Activated CD4-positive, alpha-beta T cell treated with anti-CD3 and anti-CD28 coated beads, Interleukin-2, amount 10 ng/mL, durations not matched to agents 24 days and 14 days (primary cell): ENCODE measurements at places on chromosomes 13 and 19. TPM values are rescaled to one million over a fixed set of nuclear protein-coding genes. Genes with fewer than 3 reads are reported as not detected.
A peak's percentile ranks its signal among the peaks of the same experiment; 100 is the strongest.

Gene SLC17A7
- total RNA-seq = 0.12 and 0.54 TPM in 2 replicates

DNA sequence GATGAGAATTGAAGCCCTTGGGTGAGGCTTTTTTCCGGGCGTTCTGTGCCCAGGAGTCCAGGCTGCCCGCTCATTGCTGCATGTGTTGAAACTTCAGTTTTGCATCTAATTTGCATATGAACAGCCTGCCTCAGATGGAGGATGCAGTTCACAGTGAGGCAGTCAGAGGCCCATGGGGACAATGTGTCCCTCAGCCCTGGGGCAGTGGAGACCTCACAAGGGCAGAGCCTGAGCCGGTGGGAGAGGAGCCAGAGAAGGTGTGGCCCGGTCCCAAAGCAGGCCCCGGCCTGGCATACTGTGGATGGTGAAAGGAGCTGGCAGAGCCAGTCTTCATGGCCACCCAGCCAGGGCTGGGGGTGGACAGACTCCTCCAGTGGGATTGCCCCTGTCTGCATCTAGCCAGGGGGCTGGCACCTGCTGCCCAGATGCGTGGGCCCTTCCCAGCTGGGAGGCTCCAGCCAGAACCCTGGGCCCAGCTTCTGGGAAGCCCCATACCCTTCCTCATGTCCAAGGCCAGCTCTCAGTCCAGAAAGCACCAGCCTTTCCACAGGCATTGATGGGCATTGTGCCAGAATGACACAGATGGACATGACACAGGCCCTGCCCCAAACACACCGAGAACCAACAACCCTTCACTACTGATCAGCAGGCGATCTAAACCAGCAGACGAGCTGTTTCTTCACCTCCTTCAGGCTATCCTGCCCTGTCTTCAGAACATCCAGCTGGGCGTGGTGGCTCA lies 32.9 kb upstream of the KCTD15 start:
- no peak for DNase-seq

DNA sequence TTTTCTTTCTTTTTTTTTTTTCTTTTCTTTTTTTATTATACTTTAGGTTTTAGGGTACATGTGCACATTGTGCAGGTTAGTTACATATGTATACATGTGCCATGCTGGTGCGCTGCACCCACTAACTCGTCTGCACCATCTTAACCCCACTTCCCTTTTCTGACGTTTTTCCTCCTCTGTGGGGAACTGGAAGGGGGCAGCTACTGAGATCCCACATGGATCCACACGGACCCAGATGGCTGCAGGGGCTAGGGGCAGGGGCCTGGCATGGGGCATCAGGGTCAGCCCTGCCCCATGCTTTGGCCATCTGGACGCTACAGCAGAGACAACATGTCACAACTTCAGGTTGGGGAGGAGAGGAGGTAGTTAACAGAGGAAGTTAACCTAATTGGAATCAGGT lies 54.3 kb downstream of the RUBCNL start:
- DNase-seq = no peak

DNA sequence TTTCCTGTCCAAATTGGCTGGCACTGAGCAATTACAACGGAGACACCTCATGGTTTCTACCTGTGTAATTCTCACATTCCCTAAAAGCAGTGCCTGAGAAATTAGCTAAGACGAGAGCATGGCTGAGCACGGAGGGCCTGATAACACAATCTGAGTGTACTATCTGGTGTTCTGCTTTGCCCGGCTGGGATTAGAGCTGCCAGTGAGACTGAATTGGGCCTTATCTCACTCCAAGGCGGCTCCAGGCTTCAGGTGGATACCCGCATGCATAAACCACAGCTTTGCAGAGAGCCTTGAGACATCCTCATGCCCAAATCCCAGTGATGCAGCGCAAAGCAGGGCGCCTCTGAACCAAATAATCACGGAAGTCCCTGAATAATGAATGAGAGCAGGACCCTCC lies 172.3 kb downstream of the OXGR1 start:
- no peak for DNase-seq

DNA sequence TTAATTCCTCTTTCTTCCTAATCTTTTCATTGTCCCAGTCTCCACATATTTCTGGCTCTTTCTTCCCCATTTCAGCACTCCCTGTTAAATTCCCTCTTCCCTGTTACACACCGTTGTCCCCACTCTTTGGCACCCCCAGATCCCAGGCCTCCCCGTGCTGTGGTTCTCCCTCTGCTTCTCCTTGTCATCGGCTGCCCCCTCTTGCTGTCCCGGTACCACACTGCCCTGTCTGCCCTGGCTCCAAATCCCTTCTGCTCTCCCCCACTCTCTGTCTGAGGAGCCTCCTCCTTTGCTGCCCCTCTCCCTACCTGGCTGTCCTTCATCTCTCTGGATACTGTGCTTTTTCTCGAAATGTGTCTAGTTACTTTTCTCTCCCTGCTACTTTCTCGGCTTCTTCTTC lies 983 bp downstream of the ZNF415 start:
- no peak for DNase-seq

GRCh38 chr19:13985771-13986347 lies 20.3 kb downstream of the RFX1 start:
- DNase-seq = no peak

- no peak for DNase-seq
Measured at GRCh38 chr19:11047866-11048265, 41.4 kb upstream of the LDLR start.

Gene NCAN
- total RNA-seq = 0.02 TPM in 1 of 2 replicates, not detected in the other

GRCh38 chr13:111508902-111509509 lies 188.6 kb downstream of the TEX29 start:
- no peak for DNase-seq

Gene ZNF221
- total RNA-seq = 0.58 and 0.64 TPM in 2 replicates

GRCh38 chr13:79522583-79522982 lies 41.6 kb downstream of the NDFIP2 start:
- DNase-seq = peak; percentile 87

GRCh38 chr13:20370815-20371421 lies 138.8 kb upstream of the GJB6 start:
- no peak for DNase-seq

DNA sequence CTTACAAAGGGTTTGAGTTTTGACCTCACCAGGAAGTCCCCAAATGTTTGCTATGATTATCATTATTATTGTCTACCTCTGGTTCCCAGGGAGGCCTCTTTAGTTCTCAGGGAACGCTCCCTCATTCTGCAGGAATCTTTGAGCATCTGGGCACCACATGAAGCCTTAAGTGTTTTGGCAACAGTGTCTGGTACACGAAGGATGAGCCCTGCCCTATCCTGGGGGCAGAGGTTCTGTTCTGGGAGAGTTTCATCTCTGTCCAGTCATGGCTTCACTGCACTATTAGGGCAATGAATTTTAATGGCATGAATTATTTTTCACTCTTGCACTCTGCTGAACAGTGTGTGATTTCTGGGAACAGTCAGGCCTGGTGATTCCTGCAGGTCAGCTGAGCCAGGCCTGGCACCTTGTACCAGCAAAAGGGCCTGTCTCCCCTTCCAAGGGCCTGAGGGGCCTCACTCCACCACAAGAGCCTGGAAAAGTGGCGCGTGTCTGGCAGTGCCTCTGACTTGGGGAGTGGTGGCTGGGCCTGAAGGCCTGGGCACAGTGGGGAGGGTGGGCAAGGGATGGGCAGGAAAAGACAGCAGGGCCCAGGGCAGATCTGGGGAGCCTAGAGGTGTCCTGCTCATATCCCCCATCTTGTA lies 4.6 kb downstream of the FAM187B start:
- no peak for DNase-seq

DNA sequence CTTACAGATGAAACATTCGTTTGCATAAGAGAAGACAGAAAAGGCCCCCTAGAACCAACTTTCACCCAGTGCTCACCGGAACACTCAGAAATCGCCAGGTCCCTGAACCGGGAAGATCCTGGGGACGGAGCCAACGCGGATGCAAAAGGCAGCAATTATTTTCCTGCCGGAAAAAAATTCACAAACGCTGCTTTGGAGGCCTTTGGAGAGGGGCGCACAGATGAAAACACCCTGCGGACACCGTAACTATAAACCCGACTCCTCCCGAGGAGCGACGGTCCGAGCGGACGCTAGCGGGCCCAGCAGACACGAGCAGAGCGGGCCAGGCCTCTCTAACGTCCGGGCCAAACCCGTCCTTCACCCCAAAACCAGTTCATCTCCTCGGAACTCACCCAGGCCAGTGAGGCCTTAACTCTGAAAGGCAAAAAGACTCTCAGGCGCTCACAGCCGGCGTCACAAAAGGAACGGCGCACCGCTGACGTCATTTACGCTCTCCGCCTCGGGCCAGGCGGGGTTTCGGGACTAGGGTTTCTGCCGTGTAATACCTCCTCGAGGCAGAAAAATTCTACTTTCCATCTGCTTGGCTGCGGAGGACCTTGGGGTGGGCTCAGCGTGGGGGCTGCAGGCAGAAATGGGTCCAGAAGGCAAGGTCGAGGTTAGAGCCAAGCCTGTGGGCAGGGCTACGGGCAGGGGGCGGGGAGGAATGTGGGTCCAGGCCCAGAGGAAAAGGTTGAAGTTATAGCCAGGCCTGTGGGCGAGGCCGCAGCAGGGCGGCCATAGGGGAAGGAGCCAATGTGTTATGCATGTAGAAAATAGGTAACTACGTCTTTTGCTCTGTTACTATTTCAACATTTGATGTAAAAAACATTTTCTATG lies at the start of gene ZNF426:
Gene ZNF426, minus strand, starts transcription at position 463 of the 876 bp plus-strand sequence. CDS start 2,413 bp downstream, outside the sequence.
- DNase-seq = peak; percentile 95

Gene MEIS3
- total RNA-seq = not detected in 2 replicates

Gene ZNF420
- 9.8 and 11.9 TPM in 2 replicates for total RNA-seq

DNA sequence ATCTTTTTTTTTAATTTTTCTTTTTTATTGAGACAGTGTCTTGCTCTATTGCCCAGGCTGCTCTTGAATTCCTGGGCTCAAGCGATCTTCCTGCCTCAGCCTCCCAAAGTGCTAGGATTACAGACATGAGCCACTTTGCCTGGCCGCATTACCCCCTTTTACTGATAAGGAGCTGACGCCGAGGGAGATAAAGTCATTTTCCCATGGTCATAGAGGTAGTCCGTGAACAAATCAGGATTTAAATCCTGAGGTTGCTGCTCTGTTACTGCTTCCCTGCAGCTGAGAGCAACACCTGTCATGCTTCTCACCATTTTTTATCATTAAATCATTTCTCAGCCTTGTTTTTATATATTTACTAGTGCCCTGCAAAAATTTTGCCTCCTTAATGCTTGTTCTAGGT lies 7.4 kb downstream of the CYSLTR2 start:
- DNase-seq = peak; percentile 28

DNA sequence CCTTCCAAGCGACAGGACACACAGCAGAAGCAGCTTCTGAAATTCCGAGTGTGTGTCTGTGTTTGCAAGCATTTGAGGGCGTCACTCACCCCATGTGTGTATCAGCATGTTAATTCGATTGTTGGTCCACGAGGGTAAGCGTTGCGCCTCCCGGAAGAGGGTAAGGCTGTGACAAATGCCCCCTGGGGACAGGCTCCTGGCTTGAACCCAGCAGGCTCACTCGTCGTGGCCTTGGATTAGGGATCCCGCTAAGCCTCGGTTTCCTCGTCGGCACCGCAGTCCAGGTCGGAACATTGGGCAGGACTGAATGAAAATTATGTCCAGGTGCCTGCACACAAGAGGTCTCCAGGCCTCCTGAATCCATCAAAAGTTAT lies 606 bp upstream of the STXBP2 start:
- no peak for DNase-seq

Gene KLK12
- total RNA-seq = not detected in 2 replicates

Gene TBXA2R
- total RNA-seq = 0.42 and 0.50 TPM in 2 replicates

DNA sequence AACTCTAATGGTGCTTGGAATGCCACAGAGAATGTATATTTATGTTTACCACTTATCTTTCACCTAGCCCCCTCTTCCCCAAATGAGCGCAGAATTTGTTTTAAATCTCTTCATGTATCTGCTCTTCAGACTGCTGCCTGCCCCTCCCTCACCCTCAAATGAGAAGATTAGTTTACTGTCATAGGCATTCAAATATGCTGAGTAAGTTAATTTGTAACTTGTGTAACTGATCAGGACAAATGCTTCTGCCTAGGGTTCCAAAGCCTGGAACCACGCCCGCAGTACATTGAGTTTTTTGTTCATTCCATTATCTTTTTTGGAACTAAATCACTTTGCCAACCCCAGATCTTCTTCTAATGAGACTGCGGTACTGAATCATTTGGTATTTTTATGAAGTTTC lies 74.5 kb downstream of the ATP8A2 start:
- no peak for DNase-seq

- no peak for DNase-seq
Measured at GRCh38 chr13:40164133-40164532, 502.3 kb downstream of the FOXO1 start.

DNA sequence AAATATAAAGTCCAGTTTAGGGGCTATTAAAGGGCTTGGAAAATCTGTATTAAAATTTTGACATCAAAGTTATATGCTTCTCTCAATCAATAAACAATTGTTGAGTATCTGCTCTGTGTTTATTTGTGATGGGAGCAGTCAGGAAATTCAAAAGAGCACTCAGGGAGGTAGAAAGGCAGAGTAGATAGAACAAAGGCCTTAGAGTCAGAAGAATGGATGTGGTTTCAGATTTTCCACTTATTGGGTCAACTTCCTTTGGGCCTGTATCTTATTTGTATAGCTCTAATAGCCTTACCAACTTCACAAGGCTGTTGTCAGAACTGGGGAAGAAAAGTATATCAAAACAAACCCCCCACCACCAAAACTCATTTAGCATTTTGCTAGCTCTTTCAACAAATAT lies 302.6 kb downstream of the SPRY2 start:
- no peak for DNase-seq

DNA sequence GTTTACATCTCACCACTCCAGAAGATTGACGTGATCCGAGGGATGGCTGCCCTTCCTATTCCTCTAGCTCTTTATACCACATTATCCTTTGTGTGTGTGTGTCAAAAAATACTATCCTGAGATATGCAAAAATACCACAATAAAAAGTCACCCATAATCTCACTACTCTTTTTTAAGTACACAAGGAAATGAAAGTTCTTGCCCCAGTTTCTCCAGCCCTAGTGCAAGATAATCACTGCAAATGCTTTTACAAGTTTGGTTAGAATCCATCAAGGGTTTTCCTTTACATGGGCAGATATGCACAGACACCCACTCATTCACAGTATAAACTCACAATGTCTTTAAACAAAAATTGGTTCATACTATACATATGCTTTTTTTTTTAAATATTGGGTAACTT lies 89.3 kb downstream of the DIAPH3 start:
- no peak for DNase-seq

Gene FBN3
- total RNA-seq = not detected in 2 replicates

Gene GARIN5A
- 0.21 and 0.68 TPM in 2 replicates for total RNA-seq

DNA sequence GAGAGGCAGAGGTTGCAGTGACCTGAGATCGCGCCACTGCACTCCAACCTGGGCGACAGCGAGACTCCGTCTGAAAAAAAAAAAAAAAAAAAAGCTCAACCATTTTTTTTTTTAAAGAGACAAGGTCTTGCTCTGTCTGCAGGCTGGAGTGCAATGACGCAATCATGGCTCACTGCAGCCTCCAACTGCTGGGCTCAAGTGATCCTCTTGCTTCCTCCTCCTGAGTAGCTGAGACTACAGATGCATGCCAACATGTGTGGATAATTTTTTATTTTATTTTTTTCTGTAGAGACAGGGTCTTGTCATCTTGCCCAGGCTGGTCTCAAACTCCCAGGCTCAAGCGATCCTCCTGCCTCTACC lies 10.3 kb downstream of the EHD2 start:
- DNase-seq = peak; percentile 71

Gene LHB
- total RNA-seq = not detected in 2 replicates

- no peak for DNase-seq
Measured at GRCh38 chr13:41434831-41435520, 22.4 kb upstream of the RGCC start.
